ENCODE measurements at places on chromosomes 16 and 17.

GRCh38 chr17:62167076-62167475, 102.0 kb upstream of the MED13 start:
- no peak for DNase-seq

DNA sequence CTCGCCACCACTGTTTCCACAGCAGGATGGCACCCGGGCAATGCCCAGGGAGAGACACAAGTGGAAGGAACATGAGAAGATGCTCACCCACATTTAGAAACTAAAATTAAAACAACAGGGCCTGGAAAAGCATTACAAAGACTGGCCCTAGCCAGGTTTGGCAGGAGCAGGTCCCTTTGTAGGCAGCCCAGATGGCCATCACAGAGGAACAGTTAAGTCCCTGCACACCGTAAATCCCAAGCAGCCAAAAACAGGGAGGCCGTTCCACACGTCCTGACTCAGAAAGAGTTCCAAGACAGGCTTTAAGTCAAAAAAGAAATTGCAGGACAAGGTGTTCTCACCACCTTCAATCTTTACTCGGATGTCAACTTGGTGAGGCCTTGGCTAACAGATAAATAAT, 127.1 kb downstream of the DYNLRB2 start:
- no peak for DNase-seq

- no peak for DNase-seq
Observed at GRCh38 chr16:87216148-87216840, 100.9 kb downstream of the C16orf95 start.

DNA sequence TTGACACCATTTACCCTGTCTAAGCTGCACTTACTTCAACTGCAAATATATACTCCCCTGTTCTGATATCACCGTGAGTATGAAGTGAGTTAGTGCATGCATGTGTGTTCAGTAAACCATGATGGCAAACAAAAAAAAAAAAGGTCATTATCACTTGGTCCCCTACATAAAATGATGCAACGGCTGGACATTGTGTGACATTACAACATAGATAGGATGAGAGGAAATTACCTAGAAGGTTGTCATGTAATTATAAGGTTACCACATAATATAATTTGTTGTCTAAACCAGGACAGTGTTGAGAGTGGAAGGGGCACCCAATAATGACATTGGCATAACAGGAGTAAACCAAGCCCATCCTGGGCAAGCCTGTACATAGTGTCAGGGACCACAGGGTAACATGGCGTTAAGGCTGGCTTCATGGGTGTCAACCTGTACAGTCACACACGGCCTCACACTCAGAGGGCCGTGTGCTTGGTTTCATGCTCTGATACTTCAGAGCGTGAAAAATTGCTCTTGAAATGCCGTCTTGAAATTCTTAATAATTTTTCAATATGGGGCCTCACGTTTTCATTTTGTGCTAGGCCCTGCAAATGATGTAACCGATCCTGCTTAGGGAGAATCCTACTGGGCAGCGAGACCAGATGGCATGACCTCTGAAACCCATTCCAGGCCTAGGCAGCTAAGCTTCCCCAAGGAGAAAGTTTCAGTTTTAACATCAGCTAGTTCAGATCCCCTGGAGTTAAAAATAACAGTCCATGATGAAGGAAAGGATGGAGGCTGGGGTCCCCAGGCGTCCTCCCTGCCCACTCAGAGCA, 106.1 kb downstream of the AXIN2 start:
- no peak for DNase-seq

DNA sequence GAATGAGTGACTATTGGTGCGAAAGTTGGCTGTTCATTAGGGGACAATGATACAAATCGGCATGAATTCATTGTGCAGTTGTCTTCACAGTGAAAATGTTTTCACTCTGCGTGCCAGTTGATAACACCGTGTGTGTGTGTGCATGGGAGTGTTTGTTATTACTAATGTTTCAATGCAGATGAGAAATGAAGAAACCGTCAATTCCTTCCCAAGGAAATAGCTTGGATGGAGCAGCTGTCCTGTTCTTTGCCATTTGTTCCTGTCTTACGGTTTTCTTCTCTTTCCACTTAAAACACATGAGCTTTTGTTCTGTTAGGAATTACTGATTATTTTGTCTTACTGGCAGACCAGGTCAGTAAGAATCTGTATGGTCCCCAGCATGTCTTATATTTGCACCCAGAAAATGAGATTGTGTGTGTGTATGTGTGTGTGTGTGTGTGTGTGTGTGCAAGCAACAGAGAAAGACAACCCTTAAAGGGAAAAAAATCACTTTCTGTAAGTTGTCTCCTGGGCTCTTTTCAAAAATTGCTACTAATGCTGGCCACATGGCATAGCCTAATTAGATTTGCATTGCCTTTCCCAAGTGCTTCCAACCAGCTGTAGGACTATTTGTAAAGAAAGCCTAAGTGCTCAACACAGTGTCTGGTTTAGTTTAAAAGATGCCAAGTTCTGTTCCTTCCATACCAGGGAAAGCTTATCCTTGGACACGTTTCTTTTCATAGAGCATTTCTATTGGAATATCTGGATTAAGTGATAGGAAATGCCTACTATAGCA, 23.8 kb downstream of the SHISA9 start:
- no peak for DNase-seq

DNA sequence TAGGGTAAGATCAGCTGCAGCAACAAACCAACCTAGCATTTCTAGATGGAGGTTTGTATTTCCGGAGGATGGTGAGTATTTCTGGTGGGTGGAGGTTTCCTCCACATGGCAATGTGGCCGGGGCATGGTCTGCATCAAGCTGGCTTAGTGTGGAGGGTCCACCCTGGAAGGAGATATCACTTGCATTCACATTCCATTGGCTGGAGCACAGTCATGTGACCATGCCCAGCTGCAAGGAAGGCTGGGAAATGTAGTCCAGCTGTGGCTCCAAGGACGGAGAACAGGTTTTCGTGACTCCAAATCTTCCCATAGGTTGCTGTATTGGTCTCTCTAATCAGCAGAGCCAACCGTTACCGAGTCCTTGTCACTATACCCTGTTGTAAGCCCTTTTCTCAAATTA, 68.7 kb downstream of the RAI1 start:
- DNase-seq, result no peak

DNA sequence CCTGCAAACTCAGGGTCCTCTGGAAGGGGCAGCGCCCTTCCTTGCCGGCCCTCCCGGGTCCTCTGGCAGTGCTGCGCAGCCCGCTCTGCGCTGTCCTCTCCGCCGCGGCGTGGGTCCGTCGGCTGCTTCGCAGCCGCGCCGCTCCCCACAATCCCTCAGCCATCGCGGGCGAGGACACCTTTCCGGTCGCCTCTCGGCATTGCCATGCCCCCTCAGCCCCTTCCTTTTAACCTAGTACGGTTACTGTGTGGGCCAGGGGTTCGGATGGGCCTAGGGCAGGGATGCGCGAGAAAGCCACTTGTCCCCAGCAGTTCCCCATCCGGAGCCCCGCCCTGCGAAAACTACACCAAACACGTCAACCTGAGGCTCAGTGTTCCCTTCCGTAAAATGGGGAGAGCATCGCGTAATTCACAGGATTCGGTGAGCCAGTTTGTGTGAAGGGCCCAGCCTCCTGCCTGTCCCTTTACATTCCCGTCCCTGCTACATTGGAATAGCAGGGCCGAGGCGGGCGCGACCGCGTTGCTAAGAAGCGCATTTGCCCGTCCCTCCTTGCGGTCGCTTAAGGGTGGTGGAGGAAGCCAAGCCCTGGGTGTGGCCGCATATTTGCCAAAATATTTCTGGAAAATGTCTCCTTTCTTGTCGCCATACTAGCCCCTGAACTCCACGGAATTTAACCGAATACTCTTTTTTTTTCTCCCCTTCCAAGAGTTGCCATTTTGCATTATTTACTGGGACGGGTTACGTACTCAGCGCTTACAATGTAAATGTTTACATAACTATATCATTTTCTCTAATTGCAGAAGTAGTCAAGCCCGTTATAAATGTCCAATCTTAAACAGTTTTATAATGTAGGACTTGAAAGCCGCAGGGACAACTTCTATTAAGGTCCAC, 13.2 kb downstream of the COPZ2 start:
- DNase-seq, result peak; percentile 62

GRCh38 chr16:48676836-48677235, 66.9 kb upstream of the N4BP1 start:
- no peak for DNase-seq

DNA sequence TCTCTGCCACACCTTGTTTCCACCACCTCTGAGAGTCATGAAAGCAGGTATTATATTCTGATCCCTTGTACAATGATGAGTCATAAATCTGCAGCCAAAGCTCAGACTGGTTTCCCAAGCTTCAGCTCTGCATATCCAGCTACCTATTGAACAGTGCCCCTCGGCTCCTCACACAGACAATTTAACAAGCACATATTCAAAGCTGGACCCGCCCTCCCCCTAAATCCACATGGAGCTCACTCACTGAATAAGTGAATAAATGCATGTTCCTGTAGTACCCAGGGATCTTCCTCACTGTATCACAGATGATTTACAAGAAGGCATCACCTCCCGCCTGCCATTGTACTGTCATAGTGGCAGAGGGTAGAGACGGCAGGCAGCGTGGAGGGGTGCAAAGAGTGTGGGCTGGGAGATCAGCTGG, 516.4 kb downstream of the GRIN2A start:
- DNase-seq, result no peak

GRCh38 chr17:52537421-52537820, 378.9 kb upstream of the CA10 start:
- no peak for DNase-seq

DNA sequence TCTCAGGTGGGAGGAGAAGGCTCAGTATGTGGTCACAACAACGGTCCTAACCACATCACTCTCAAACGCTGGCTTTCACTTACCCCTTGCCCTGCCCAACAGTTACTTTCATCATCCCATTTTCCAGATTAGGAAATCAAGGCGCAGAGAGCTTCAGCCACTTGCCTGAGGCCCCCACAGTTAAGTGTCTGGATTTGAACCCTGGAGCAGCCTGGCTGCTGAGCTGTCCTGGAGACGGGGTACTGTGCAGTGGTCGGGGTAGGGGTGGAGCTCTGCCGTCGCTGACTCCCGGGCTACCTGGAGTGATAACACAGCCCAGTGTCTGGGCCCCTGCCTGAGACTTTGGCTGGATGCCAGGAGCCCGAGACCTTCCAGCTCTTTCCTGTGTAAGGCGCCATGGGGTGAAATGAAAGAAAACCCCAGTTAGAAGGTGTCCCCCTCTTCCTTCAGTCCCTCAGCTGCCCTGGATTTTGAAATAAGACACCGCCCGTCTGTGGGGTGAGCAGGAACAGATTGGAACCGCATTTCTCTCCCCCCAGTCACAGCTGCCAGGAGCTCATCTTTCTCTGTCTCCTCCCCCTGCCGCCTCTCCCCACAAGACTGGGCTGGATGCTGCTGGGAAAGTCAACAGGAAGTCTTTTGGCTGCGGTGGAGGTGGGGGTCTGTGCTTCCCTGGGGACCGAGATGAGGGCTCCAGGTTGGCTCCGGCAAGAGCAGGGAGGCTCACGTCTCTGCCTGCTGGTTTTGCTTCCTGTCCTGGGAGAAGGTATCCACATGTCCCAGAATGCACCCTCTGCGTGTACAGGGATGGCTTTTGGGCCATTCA, 280.2 kb downstream of the SEC14L1 start:
- peak; percentile 36 for DNase-seq

DNA sequence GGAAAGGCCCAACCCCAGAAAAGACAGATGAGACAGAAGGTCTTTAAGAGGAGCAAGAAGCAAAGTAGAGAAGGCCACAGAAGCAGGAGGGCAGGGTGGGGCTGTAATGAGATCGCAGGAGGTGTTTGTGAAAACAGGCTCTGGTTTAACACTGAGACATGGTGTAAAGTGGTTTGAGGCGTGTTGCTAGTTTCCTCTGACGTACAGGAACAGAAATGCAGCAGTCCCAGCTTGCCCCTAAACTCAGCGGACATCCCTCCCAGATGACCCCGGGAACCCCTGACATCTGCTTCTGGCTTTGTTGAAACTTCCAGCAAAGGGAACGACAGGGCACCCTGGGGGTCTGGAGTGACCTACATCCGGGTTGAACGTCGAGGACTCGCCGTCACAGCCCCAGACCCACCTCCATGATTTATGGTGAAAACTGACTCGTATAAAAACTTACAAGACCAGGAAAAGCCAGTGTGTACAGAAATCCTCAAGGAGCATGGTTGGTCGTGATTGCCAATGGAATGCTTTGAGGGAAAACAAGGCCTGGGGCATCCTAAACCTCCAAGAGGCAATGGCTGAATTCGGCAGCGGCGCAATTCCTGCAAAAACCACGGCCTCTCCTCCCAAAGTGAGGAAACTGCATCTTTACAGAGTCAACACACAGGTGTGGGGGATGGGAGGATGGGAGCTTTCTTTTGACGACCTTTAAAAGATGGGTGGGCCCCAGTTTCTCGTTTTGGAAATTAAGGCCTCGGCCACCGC, 25.8 kb downstream of the LITAF start:
- DNase-seq, result no peak

DNA sequence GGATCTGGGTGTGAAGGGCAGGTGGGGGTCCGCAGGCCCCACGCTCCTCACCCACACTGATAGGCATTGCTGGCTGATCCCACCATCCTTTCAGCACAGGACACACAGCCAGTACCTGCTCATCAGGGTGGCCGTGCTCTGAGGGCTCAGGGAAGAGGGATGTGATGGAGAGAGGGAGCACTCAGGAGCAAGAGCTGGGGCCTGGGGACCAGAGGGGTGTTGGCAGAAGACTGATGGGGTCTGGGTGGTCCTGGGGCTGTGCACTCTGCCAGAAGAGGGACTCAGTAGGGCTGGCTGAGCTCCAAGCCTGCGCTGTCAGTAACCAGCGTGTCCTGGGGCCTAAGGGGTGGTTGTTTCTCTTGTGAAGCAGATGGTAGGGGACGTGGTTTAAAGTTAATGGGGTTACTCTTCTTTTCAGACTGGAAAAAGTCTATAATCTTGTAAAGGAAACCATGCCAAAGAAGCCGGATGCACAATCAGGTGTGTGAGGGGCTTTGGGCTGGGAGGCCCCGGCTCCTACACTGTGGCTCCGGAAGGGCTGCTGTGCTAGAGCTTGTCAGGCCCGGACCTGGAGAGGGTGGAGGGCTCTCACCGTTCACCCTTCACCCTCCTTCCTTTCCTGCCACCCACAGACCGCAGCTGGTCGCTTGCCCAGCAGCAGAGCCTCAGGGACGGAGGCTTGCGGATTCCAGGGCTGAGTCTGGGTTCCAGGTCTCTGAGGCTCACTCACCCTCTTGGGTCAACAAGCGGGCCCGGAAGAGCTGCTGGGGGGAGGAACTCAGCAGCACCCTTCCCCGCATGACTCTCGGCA, 27.8 kb downstream of the POLR3E start:
- DNase-seq, result no peak

- peak; percentile 28 for DNase-seq
Observed at GRCh38 chr17:49694847-49695697, 12.7 kb downstream of the SLC35B1 start.

- DNase-seq, result no peak
Observed at GRCh38 chr17:79668344-79669250, 57.7 kb upstream of the RBFOX3 start.

Data from NCI-H774 (cell line).